Left renal cortex interstitium (tissue), 4 donors: ENCODE measurements at places on chromosomes 7 and 10.

- DNase-seq, result no peak
Measured at GRCh38 chr10:116209781-116210180, 63.2 kb downstream of the GFRA1 start.

DNA sequence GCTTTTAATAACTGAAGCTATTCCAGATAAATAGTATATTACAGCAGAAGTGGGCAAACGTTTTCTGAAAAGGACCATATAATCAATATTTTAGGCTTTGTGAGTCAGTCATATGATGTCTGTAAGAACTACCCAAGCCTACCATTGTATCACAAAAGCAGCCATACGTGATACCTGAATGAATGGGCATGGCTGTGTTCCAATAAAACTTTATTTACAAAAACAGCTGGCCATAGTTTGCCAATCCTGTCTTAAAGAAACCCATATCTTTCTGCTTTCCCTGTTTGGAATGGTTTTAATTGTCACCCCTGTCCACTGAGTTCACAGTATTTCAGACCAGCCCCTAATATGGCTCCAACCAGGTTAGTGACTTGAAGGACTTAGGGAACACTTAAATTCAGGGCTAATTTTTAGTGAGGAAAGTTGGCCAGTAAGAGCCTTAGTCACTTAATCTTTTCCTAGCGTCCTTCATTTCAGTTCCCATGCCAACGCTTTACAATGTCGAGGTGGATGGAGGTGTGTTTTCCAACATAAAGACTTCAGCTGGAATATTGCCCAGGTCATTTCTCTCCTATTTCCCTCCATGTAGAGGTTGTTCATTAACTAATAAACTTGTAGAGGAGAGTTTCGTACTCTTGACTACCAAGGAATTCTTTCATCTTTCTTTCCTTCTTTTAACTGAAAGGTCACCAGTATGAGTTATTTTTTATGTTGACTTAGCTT, 184.5 kb downstream of the TRIL start:
- no peak for DNase-seq

GRCh38 chr10:33889371-33889770, 554.9 kb upstream of the NRP1 start:
- no peak for DNase-seq

- DNase-seq, result no peak
Measured at GRCh38 chr10:103584216-103585010, 90.9 kb downstream of the NEURL1 start.

DNA sequence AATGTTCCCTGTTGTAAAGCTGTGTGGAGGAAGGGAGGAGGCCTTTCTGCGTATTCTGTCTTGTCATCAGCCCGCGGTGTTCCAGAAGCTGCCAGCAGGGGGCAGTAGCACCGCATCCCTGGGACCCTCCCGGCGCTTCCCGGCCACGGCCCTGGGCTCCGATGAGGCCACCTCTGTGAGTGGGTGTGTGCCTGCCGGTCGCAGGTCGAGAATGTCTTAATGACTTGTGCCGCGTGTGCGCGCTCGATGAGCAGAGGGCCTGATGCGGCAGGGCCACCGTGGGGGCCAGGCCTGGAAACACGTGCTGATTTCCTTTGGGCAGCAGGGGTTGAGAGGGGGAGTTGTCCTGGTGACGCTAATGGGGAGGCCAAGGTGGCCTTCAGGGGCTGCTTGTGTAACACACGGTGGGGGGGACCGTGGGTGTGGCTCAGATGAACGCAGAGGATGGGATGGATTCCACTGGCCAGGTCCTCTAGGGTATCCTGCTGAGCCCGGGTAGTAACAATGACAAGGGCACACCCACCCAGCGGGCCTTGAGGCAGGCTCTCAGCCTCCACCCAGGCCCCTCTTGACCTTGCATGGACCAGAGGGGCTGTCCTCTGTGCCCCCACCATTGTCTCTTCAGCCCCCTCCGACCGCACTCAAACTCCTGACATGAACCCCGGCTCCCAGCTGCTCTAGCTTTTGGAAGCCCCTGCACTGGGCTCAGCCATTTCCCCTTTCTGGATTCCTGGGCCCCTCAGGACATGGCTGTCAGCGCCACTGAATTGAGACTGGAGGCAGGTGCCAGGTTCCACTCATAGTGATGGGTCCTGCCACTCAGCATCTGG, 135.9 kb upstream of the PODXL start:
- peak; percentile 39 for DNase-seq

DNA sequence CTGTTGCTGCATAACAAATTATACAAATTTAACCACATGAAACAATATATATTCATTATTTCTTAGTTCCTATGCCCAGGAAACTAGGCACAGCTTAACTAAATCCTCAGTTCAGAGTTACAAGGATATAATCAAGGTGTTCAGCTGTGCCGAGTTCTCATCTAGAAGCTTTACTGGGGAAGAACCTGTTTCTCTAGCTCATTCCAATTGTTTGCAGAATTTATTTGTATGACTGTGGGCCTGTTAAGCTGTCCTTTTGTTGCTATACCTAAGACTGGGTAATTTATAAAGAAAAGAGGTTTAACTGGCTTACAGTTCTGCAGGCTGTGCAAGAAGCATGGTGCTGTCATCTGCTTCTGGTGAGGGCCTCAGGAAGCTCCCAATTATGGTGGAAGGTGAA, 21.8 kb upstream of the MDFIC start:
- DNase-seq, result no peak
